ENCODE measurements at places on chromosomes 6 and 20.
A peak's percentile ranks its signal among the peaks of the same experiment; 100 is the strongest.

DNA sequence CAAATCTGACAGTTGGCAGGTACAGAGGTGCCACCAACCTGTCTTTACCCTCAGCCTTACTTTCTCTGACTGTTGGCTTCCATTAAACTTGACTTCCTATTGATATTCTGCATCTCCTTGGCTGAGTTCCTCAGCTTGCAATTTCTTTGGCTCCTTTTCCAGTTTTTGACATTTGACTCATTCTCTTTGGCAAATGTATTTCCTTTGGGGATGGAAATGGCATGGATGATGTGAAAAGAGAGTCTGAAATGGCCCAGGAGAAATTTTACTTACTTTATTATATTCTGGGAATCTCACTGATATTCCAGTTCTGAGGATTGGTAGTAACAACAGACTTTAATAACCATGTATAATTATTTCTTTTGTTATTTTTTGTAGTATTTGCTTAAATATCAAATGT, 255.2 kb downstream of the CD109 start:
- DNase-seq = no peak

DNA sequence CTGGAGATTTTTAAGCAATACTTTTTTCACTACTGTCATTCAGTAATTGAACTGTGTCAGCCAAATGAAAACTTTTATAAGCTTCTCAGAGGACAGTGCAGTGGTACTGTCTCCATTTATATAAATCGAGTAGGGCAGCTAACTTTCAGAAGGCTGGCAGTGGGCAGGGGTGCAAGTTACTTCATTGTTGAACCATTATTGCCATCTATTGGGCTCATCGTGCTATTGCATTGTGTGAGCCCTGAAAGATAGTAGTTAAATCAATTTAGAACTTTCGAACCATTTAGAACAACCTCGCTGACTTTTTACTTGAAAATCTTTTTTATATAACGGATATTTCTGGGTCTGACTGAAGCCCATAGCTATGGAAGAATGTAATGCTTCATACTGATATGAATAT, 347.8 kb upstream of the PLCB4 start:
- peak; percentile 47 for DNase-seq

- no peak for DNase-seq
Observed at GRCh38 chr6:10595731-10596664, 74.8 kb downstream of the GCNT2 start.

DNA sequence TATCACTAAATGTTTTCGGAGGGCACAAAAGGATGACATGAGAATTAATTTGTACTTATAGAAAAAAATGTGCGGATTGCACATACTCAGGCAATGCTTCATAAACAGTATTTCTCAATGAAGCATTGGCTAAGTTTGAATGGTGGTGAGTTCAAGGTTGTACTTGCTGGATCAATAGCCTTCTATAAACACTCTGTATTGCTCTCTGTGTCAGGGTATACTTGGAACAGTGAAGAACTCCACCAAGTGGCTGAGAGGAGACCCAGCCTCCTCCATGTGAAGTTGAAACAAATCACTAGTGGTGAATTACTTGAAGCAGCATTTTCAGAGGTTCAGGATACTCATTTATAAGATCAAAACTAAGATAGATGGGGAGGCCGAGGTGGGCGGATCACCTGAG, 360.6 kb downstream of the RIMS1 start:
- DNase-seq = no peak

DNA sequence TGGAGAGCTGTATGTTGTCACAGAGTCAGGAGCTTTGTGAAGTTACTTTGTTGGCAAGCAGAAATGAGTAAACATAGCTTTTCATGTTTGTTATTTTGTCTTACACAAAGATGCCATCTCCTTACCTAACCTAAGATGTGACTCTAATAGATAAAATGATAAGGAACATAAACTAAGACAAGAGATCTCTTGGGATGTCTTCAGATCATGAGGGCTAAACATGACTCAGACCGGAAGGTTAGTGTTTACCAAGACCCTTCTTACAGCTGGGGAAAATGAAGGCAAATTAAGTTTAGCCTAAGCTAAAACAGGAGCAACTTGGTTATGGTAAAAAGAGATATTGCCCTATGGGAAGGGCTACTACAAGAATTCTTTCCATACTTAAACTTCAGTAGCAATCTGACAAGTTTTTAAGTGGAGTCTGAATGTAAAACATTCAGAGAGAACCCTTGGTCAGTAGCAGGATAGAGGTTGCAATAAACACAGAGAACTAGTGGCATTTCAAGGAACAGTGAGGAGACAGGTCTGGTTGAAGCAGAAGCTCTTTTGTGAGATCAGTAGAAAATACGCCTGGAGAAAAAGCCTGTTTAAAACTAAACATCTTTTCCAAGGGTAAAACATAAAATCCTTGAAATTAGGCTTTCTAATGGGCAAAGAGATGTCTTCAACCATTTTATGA, 29.9 kb downstream of the SGK1 start:
- no peak for DNase-seq

DNA sequence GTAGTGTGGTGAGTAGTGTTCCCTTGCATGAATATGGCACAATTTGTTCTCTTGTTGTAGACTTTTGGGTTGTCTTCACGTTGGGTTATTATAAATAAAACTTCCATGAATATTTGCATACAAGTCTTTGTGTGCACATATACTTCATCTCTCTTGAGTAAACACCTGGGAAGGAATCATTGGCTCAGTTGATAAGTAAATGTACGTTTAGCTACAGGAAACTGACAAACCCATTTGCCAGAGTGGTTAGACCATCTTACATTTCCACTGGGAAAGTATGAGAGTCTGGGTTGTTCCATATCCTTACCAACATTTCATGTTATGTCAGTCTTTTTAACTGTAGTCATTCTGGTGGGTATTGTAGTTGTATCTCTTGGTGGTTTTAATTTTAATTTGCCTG, 119.2 kb downstream of the SLX4IP start:
- no peak for DNase-seq

- no peak for DNase-seq
Observed at GRCh38 chr20:710780-711450, 35.3 kb upstream of the SCRT2 start.

DNA sequence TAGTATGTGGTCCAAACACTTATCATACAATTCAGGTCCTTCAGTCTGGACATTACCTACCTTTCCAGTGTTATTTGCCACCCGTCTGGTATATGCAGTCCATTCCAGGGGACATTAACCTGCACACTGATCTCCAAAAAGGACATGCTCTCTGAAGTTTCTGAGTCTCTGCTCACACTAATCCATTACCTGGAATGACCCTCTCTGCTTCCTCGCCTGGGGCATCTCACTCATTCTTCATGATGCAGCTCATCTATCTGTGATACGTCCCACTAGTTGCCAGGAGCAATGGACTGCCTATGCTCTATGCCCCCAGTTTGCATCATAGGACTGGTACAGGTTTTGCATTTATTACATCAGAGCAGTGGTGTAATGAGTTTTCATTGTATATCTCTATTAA, 5.9 kb upstream of the TUBB2B start:
- DNase-seq = no peak

DNA sequence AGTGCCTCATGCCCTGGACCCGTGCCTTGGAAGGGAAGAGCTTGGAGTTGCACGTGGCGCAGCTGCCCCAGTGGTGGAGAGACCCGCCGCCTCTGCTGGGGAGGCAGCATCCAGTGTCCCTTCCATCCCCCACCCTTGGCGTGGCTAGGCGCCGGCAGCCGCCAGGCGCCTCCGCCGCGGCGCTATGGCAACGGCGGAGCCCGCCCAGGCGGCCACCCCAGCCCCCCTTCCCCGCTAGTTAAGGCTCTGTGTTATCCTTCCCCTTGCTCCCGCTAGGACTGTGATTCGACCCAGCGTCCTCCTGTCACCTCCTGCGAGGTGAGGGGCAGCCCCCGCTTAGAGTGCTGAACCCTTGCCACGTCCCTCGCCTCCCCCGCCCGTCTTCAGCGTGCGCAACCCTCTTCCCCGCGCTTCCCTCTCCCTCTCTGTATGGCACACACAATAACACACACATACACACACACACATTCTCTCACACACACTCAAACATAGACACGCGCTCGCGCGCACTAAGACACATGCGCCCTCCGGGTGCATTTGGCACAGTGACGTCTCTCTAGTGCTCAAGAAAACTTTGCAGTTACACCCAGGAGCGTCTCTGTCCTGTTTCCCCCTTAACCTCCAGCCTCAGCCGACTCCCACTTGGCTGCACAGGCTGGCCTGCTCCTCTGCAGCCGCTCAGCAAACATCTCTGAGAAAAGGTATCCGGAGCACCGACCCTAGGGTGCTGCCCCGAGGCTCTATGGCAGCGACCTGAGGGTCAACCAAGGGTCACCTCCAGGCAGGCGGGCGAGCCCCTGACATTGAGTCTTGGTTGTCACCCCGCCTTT, 8.5 kb downstream of the GRIK2 start:
- no peak for DNase-seq

DNA sequence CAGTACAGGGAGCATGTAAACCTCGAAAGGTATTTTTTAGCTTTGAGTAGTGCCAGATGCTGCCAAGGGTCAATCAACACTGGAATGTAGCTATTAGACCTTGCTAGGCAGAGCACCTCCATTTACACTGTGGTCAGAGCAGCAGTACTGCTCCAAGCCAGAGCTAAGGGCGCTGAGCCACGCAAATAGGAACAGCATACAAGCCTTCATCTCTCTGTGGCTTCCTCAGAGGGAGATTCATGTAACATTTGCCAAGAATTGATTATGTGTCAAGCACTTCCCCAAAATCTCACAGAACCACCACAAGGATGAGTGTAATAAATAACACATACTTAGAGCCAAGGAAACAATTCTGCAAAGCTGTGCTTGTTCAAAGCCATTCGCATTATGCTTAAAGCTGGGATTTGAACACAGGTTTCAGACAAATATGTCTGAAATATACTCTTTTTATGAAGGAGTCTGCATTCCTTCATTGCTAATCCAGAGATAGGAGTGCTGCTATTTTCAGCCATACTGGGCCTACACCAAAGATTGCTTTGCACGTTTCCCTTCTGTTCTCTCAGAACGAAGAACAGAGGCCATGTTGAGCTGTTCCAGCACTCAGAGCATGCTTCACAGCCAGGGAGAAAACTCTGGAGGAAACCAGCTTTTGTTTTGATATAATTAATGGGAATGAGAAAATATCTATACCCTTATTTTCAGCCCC, 97.7 kb downstream of the SLC16A10 start:
- no peak for DNase-seq

DNA sequence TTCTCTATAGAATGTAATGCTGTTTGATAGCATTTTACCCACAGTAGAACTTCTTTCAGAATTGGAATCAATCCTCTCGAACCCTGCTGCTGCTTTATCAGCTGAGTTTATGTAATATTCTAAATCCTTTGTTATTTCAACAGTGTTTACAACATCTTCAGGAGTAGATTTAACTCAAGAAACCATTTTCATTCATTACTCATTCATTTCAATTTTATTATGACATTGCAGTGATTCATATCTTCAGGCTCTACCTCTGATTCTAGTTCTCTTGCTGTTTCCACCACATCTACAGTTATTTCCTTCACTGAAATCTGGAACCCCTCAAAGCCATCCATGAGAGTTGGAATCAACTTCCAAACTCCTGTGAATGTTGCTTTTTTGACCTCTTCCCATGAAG, 93.7 kb downstream of the ZFAND3 start:
- DNase-seq = no peak

- DNase-seq = no peak
Observed at GRCh38 chr20:64231621-64232550, 23.7 kb upstream of the PCMTD2 start.

- no peak for DNase-seq
Observed at GRCh38 chr6:93036835-93037234, 382.5 kb downstream of the EPHA7 start.

- no peak for DNase-seq
Observed at GRCh38 chr6:15480525-15480924, 182.3 kb downstream of the DTNBP1 start.

DNA sequence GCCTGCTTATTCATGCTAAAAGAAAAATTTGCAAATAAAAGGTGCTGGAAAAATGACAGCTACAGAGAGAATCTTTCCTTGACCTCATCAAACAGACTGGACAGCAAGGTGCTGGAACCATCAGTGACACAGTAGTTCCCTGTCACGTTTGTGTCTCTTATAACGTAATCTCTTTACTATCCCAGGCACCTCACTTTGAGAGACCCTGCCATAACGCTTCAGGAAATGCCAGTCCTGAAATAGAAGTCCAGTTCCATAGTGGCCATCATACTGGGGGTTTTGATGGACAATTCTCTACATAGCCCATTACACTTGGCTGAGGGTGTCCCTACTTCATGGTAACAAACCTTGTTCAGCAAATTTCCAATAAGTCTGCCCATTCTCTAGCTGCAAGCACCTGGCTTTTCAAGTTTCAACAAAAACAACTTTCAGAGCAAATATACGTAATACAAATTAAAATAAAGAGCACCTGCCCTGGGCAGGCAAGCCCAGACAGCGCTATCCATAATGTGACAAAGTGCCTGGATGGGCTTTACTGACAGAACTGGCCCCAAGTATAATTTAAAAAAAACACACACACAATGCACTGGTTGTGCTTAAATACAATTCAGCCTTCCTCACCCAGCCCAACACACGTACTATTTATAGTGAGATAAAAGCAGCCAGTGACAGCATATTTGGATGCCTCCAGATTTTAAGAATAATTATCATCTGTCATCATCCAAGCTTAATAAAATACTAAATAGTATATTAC, 38.7 kb downstream of the CNKSR3 start:
- DNase-seq = no peak

- DNase-seq = no peak
Observed at GRCh38 chr6:167219967-167220512, 62.3 kb upstream of the GPR31 start.

DNA sequence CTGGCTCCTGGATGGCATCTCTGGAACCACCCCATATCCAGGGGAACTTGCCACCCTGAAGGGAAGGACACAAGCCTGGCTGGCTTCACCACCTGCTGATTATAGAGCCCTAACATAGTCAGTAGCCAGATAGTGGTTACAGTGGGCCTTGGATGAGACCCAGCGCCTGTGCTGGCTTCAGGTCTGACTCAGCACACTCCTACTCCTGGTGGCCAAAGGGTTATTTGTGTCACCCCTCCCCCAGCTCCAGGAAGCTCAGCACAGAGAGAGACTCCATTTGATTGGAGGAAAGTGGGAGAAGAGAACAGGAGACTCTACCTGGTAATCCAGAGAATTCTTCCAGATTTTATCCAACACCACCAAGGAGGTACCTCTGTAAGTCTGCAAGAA, 12.8 kb downstream of the SNX14 start:
- no peak for DNase-seq

DNA sequence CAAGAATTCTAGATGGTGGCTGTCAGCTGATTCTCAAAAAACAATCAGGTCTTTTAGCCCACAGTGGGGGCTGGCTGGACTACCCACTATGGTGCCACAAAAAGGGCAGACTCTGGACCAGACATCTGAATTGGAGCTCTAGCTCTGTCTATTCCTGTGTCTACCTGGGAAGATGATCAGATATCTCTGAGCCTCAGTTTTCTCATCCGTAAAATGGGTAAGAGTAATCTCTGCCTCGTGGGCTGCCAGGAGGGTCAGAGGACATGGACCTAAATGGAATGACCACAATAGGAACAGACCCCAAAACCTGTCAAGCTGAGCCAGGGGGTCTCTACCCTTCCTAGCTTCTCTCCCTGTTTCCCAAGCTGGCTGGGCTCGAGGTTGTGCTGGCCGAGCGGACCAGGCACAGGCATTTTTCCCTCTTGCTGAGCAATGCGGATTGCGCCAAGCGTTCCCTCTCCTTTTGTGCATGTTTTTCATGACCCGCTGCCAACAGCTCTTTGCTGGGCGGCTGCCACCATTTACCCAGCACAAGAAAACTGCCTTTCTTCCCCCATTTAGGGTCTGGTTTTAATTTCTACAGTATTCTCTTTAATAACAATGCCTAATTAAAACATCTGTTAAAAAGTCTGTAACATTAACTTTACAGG, 74.7 kb upstream of the MAFB start:
- DNase-seq = peak; percentile 59

- no peak for DNase-seq
Observed at GRCh38 chr20:23298926-23299672, 51.5 kb upstream of the NXT1 start.

Measured in tibial artery (tissue), 4 donors.